RKO (cell line): ENCODE measurements at places on chromosomes 11 and 22.

DNA sequence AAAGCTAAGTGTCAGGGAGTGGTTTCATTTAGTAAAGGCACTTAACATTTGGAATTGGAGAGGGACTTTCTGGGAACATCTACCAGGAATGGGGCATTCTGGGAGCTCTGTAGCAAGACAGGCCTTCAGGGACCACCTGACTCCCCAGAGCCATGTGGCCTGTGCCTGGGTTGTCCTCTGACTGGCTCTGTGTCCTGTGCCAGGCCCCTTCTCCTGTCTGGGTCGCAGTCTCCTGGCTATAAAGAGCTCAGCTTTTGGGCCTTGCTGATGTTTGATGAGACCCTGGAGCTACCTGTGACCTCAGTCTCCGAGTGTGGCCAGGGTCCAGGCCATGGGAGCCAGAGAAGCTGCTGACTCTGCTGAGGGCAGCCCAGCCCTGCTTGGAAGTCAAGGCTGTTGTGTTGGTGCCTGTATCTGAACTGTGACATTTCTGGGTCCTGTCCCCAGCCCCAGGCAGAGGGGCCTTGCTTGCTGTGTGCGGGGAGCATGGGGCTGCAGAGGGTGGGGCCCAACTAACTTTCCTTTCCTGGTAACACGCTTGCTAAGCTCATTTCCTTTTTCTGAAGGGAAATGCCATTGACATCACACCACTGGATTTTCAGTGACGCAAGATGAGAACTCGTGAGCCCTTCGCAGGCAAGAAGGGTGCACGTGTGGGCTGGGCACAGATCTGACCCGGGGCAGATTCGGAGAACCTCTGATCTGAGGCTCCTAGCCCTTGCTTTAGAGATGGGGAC lies 41.3 kb downstream of the LRRC32 start:
- DNase-seq: no peak

GRCh38 chr11:47912843-47913437 lies 64.8 kb upstream of the NUP160 start:
- DNase-seq: no peak

- peak; percentile 11 for DNase-seq
These were observed 26.1 kb upstream of the RTL6 start for GRCh38 chr22:44523981-44524759.

DNA sequence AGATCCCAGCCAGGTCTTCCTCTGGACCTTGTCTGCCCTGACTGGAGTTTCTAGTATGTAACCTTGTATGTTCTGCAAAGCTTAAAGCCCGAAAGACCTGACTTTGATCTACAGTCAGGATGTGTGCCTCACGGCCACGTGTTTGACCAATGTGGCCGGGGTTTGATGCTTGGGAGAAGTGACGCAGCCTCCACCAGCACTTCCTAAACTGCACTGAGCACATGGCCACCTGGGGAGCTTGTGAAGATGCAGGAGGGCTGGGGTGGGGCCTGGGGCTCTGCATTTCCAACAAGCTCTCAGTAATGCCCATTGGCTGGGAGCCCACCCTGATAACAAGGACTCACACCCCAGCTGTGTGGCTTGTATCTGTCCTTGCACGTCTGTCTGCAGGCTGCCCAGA lies 53.2 kb downstream of the NAT10 start:
- no peak for DNase-seq

- peak; percentile 57 for DNase-seq
These were observed 120.9 kb downstream of the SLC17A6 start for GRCh38 chr11:22459048-22459447.

DNA sequence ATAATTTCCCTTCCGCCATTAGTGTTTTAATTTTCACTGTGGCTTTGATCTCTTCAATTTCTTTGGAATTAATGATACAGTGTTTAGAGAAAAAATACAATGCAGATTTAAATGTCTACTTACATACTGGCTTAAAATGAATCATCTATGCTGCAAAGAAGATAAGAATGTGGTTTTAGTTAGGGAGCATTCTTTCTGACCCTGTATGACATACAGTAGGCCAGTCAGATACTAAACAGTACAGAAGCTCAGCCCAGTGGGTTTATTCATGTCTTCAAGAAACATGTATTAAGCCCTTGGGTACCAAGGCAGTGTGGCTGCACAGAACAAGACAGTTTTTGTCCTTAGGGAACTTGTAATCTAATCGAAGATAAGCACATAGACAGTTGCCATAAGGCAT lies 268.8 kb downstream of the DDX10 start:
- peak; percentile 13 for DNase-seq

DNA sequence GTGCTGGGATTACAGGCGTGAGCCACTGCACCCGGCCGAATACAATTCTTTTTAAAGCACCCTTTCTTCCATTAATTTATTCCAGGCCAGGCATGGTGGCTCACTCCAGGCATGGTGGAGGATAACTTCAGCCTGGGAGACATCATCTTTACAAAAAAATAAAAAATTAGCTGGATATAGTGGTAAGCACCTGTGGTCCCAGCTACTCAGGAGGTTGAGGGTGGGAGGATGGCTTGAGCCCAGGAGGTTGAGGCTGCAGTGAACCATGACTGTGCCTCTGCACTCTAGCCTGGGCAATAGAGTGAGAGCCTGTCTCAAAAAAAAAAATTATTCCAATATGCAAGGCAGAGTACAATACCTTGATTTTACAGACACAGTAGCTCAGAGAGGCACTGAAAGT lies 11.4 kb downstream of the TAGLN start:
- no peak for DNase-seq

- DNase-seq: no peak
These were observed 9.5 kb downstream of the GRAMD1B start for GRCh38 chr11:123439616-123440015.

GRCh38 chr22:49629586-49630447 lies 197.9 kb downstream of the BRD1 start:
- no peak for DNase-seq

DNA sequence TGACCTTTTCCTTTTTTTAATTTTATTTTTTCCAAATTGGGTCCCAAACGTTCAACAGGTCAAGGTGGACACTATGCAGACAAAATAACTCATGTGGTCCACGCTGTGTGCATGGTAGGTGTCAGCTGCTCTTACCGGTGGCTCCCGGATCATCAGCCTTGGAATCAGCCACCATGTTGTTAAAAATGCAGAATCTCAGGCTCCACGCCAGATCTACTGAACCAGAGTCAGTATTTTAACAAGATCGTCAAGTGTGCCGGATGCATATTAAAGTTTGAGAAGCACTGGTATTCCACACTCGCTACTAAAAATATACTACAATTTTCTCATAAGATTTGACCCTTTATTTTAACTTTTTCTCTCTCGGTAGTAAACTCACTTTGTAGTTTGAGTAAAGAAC lies 553 bp upstream of the LDLRAD3 start:
- DNase-seq: peak; percentile 25

DNA sequence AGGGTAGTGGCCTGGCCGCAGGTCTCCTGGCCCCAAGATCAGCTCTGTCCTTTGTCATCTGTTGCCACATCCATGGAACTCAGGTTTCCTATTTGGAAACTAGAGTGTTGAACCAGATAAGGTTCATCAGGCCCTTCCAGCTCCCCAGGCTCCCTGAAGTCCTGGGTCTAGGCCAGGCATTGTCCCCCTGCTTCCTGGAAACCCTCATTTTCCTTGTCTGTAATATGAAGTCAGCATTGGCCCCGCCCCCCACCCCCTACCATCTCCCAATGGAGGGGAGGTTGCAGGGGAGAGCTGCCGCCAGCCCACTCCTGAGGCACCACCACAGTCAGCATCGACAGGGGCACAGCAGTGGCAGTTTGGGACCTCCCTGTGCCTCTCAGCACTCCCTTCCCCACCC lies 9.0 kb upstream of the MS4A10 start:
- DNase-seq: no peak

- DNase-seq: peak; percentile 47
These were observed 385 bp downstream of the HARBI1 start for GRCh38 chr11:46616551-46617133.

- DNase-seq: no peak
These were observed 76.0 kb downstream of the TRIM29 start for GRCh38 chr11:120061761-120062560.

DNA sequence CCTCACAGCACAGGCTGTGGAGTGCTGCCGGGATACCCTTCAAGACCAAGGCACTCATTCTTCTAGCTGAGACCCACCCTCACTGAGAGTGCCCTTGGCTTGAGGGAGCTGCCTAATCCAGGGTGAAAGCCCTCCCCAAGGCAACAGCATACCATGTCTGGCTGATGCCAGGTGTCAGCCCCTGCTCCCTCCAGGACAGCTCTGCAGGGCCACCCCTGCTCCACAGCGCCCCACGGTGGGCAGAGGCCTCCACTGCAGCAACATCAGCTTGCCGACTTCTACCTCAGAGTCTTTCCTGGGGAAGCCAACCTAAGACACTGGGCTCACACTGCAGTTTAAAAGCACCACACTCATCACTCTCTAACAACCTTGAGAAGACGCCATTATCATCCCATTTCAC lies 29.0 kb downstream of the TTLL1 start:
- peak; percentile 10 for DNase-seq

DNA sequence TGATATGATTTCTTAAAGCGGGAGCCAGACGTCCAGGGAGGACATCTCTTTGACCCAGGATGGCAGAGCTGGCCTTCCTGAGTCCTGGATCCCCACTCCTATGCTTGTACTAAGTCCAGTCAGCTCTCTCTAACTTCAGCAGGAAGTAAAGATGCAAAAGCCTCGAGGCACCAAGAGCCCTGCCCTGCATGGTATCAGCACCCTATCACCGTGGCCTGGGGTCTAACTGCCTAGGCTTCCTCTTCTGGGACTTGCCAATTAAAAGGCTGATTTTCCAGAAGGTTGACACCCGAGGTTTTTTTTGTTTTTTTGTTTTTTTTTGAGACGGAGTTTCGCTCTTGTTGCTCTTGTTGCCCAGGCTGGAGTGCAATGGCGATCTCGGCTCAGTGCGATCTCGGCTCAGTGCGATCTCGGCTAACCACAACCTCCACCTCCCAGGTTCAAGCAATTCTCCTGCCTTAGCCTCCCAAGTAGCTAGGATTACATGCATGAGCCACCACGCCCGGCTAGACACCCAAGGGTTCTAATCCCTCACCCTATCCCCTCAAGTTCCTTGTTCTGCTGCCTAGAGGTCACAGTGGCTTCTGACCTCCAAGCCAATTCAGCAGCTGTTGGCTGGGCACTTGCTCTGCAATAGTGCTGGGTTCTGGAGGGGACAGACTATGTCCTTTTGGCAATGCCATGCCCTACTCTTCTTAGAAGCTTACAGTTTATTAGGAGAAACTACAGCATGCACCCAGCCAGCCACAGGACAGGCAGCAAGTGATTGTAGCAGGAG lies 50.6 kb upstream of the FTH1 start:
- no peak for DNase-seq

- DNase-seq: no peak
These were observed 71.4 kb downstream of the SLC1A2 start for GRCh38 chr11:35347921-35348331.
